Right lung (tissue), 10 donors: ENCODE measurements at places on chromosomes 1 and 21. TPM values are rescaled to one million over a fixed set of nuclear protein-coding genes. Genes with fewer than 3 reads are reported as not detected.

The HENMT1 gene
- polyA plus RNA-seq, result 11.4 TPM

DNA sequence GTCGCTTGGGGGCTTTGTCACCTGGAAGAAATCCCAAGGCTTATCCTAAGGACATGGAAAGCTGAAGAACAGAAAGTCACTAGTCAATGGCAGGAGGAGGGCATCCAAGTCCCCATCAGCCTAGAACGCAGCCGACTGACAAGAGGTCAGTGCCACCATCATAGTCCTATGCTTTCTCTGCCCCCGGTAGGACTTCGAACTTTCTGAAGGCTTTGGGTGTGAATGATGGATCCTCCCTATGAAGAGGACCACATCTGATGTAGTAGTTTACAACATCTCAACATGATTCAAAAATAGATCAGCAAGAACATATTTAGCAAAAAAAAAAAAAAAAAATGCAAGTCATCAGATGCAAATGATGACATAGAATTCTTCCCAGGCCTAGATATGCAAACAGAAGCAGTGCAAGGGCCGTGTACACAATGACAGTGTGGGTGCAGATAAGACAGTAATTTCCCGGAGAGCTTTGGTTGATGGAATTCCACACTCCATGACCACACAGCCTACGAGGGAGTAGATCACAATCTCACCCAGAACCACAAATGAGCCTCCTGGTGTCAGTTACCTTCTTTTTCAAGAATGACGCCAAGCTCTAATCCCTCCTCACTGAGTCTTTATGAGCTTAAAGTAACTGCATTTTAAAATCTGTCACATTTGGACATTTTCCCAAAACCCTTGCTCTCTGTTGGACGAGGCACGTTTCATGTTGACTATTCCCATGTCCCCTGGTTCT, 88.2 kb downstream of the PSMG1 start:
- no peak for DNase-seq

- DNase-seq, result no peak
Measured at GRCh38 chr1:203818399-203818798, 23.0 kb downstream of the ZBED6 start.

DNA sequence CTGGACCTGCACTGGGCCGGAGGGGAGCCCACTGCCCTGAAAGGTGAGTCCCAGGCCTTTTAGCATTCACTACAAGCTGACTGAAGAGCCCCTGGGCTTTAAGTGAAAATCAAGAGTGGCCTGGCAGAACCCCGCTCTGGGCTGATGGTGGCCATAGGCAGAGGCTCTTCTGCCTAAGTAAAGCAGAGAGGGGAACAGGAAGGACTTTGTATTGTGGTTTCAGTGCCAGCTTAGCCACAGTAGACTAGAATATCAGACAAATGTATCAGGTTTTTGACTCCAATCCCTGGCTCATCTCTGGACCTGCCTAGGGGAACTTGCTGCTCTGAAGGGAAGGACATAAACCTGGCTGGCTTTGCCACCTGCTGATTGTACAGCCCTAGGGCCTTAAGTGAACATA, 10.2 kb upstream of the HENMT1 start:
- DNase-seq, result no peak

The CNTN2 gene
- polyA plus RNA-seq, result 0.33 TPM

The TMEM61 gene
- 0.24 TPM for polyA plus RNA-seq

The RAB42 gene
- polyA plus RNA-seq, result 7.4 TPM

DNA sequence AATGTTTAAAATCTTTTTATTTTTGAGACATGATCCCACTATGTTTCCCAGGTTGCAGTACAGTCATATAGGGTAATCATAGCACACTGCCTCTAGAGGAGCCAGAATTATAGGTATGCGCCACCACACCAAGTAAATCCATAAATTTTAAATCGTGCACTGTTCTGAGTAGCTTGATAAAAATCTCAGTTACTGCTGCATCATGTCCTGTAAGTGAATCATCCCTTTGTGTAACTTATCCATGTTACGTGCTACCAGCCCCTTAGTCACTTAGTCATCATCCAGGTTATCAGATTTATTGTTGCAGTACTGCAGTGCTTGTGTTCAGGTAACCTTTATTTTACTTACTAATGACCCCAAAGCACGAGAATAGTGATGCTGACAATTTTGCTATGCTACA, 1770.9 kb downstream of the BRINP3 start:
- no peak for DNase-seq
